ENCODE measurements at places on chromosomes 16 and 17.
A peak's percentile ranks its signal among the peaks of the same experiment; 100 is the strongest.

GRCh38 chr16:84009282-84009681, 33.3 kb downstream of the SLC38A8 start:
- H3K4me1 ChIP-seq, result peaks cover 5% of the 10 kb centered on the region
- no peak for DNase-seq
- no peak overlapping the region for H3K27ac ChIP-seq
- H3K4me3 ChIP-seq, result no peak overlapping the region

GRCh38 chr17:68694791-68695485, 93.8 kb upstream of the FAM20A start:
- no peaks in the 10 kb centered on the region for H3K27me3 ChIP-seq
- H3K4me3 ChIP-seq, result no peak overlapping the region
- no peaks in the 10 kb centered on the region for H3K36me3 ChIP-seq
- H3K4me1 ChIP-seq, result no peaks in the 10 kb centered on the region
- DNase-seq, result no peak

- H3K27me3 ChIP-seq, result no peaks in the 10 kb centered on the region
- no peak overlapping the region for H3K4me3 ChIP-seq
- DNase-seq, result no peak
- peaks cover 4% of the 10 kb centered on the region for H3K4me1 ChIP-seq
Observed at GRCh38 chr16:79612207-79612606, 11.7 kb upstream of the MAF start.

- H3K27ac ChIP-seq, result no peak overlapping the region
- H3K4me3 ChIP-seq, result no peak overlapping the region
- H3K36me3 ChIP-seq, result no peaks in the 10 kb centered on the region
- no peaks in the 10 kb centered on the region for H3K27me3 ChIP-seq
- no peaks in the 10 kb centered on the region for H3K4me1 ChIP-seq
Observed at GRCh38 chr17:31738067-31738466, 121.0 kb downstream of the COPRS start.

- no peaks in the 10 kb centered on the region for H3K27me3 ChIP-seq
- DNase-seq, result no peak
- no peak overlapping the region for H3K27ac ChIP-seq
- no peak overlapping the region for H3K4me3 ChIP-seq
Observed at GRCh38 chr17:57672971-57673370, 72.1 kb downstream of the CCDC182 start.

- no peaks in the 10 kb centered on the region for H3K27me3 ChIP-seq
- no peak for DNase-seq
- no peak overlapping the region for H3K4me3 ChIP-seq
- H3K27ac ChIP-seq, result no peak overlapping the region
- peaks cover 22% of the 10 kb centered on the region for H3K36me3 ChIP-seq
Observed at GRCh38 chr16:85078226-85078625, 34.0 kb downstream of the CIBAR2 start.

DNA sequence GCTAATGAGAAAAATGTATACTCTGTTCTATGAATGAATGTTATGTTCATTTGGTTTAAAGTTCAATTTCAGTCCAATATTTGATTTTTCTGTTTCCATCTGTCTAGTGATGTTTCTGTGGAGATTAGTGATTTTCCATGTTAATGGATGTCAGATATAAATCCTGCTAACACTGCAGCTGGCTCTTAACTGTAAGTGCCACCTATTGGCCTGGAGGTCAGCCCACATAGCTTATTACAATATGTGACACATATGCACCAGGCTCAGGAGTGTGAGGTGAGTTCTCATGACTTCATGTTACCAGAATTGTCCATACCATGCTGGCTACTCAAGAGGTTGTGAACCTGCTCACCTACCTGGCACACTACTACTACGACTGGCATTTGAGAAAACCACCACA, 17.1 kb downstream of the ATF7IP2 start:
- H3K27me3 ChIP-seq, result no peaks in the 10 kb centered on the region
- no peak overlapping the region for H3K27ac ChIP-seq
- H3K4me1 ChIP-seq, result peaks cover 13% of the 10 kb centered on the region

- no peak for DNase-seq
- no peak overlapping the region for H3K4me3 ChIP-seq
- H3K4me1 ChIP-seq, result peaks cover 25% of the 10 kb centered on the region
- peaks cover 6% of the 10 kb centered on the region for H3K36me3 ChIP-seq
Observed at GRCh38 chr17:2705263-2705662, 6.3 kb downstream of the CLUH start.

- no peaks in the 10 kb centered on the region for H3K27me3 ChIP-seq
- no peak for DNase-seq
- H3K4me3 ChIP-seq, result no peak overlapping the region
Observed at GRCh38 chr16:17556276-17557052, 85.7 kb upstream of the XYLT1 start.

DNA sequence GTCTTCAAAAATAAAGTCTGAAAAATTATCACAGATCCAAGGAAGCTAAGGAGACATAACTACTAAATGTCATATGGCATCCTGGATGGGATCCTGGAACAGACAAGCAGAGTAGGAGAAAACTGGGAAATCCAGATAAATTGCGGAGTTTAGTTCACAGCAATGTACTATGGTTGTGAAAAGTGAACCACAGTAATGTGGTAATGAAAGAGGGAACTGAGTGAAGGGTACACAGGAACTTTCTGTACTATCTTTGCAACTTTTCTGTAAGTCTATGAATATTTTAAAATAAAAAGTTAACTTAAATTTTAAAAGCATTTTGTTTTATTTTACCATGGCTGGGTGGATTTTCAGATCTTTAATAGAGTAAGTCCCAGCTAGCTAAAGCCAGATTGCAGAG, 16.3 kb downstream of the SLFN12L start:
- no peak overlapping the region for H3K27ac ChIP-seq
- H3K27me3 ChIP-seq, result no peaks in the 10 kb centered on the region
- no peak for DNase-seq
- H3K4me1 ChIP-seq, result peaks cover 86% of the 10 kb centered on the region
- no peak overlapping the region for H3K4me3 ChIP-seq

- no peak for DNase-seq
- H3K27ac ChIP-seq, result no peak overlapping the region
- H3K4me1 ChIP-seq, result peaks cover 7% of the 10 kb centered on the region
- H3K27me3 ChIP-seq, result no peaks in the 10 kb centered on the region
- H3K4me3 ChIP-seq, result no peak overlapping the region
Observed at GRCh38 chr17:48037838-48038323, 284 bp upstream of the COPZ2 start.

- no peaks in the 10 kb centered on the region for H3K36me3 ChIP-seq
- peak overlapping the region; percentile 88 for H3K27ac ChIP-seq
- DNase-seq, result no peak
- no peaks in the 10 kb centered on the region for H3K27me3 ChIP-seq
- peaks cover 40% of the 10 kb centered on the region for H3K4me1 ChIP-seq
Observed at GRCh38 chr16:1707193-1707790, 1.3 kb downstream of the MAPK8IP3 start.

GRCh38 chr17:49180303-49180702, 30.1 kb downstream of the GNGT2 start:
- H3K4me1 ChIP-seq, result peaks cover 4% of the 10 kb centered on the region
- no peaks in the 10 kb centered on the region for H3K27me3 ChIP-seq
- no peaks in the 10 kb centered on the region for H3K36me3 ChIP-seq
- DNase-seq, result peak; percentile 57

GRCh38 chr17:18248300-18248731, 10.2 kb downstream of the FLII start:
- H3K4me3 ChIP-seq, result no peak overlapping the region
- DNase-seq, result peak; percentile 68
- H3K4me1 ChIP-seq, result no peaks in the 10 kb centered on the region
- H3K27ac ChIP-seq, result no peak overlapping the region

DNA sequence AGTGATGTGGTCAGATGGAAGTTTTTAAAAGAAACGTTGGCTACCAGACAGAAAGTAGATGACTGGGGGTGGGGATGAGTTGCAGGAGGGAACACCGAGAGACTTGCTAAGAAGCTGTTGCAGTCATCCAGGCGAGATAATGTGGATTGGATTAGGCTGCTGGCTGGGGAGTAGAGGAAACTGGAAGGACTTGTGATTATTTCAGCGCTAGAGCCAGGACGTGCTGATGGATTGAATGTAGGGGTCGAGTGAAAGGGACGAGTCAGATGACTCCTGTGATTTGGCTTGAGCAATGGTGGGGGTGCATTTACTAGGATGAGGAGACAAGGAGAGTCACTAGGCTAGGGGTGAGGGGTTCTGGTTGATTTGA, 88.5 kb downstream of the CLEC16A start:
- H3K4me1 ChIP-seq, result no peaks in the 10 kb centered on the region
- H3K27me3 ChIP-seq, result no peaks in the 10 kb centered on the region
- H3K36me3 ChIP-seq, result peaks cover 11% of the 10 kb centered on the region
- H3K27ac ChIP-seq, result no peak overlapping the region
- no peak for DNase-seq

DNA sequence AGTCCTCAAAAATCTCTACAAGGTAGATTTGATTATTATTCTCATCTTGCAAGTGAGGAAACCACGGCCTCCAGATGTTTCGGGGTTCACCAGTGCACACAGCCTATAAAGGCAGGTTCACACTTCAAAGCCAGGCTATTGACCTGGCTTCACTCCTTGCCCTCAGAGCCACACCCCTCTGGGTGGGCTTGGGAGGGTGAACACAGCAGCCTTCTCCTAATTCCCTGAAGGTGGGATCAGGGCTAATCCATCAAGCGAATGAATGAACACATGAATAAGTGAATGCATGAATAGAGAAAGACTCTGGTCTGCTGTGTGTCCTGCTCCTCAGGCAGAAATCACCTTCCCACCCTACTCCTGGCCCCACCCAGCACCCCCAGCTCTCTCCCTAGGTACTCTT, 139.0 kb downstream of the CYLD start:
- no peak for DNase-seq
- no peak overlapping the region for H3K4me3 ChIP-seq
- no peak overlapping the region for H3K27ac ChIP-seq
- H3K4me1 ChIP-seq, result no peaks in the 10 kb centered on the region
- H3K27me3 ChIP-seq, result no peaks in the 10 kb centered on the region
- no peaks in the 10 kb centered on the region for H3K36me3 ChIP-seq

GRCh38 chr17:48295362-48296288, 134.4 kb downstream of the SKAP1 start:
- no peaks in the 10 kb centered on the region for H3K27me3 ChIP-seq
- peak; percentile 22 for DNase-seq
- peaks cover 66% of the 10 kb centered on the region for H3K4me1 ChIP-seq
- H3K4me3 ChIP-seq, result peak overlapping the region; percentile 21
- peaks cover 7% of the 10 kb centered on the region for H3K36me3 ChIP-seq

- H3K4me1 ChIP-seq, result no peaks in the 10 kb centered on the region
- no peaks in the 10 kb centered on the region for H3K27me3 ChIP-seq
- no peak for DNase-seq
- H3K4me3 ChIP-seq, result no peak overlapping the region
- no peaks in the 10 kb centered on the region for H3K36me3 ChIP-seq
Observed at GRCh38 chr16:6284731-6285130, 1047.9 kb upstream of the RBFOX1 start.

GRCh38 chr16:22417019-22417418, 42.6 kb upstream of the CDR2 start:
- H3K4me3 ChIP-seq, result no peak overlapping the region
- H3K4me1 ChIP-seq, result no peaks in the 10 kb centered on the region
- H3K36me3 ChIP-seq, result peaks cover 9% of the 10 kb centered on the region
- H3K27ac ChIP-seq, result no peak overlapping the region
- no peak for DNase-seq

- no peaks in the 10 kb centered on the region for H3K36me3 ChIP-seq
- no peak overlapping the region for H3K27ac ChIP-seq
- no peak overlapping the region for H3K4me3 ChIP-seq
- no peaks in the 10 kb centered on the region for H3K4me1 ChIP-seq
- peaks cover 4% of the 10 kb centered on the region for H3K27me3 ChIP-seq
- peak; percentile 13 for DNase-seq
Observed at GRCh38 chr17:74176546-74177001, 26.9 kb upstream of the RPL38 start.

- H3K4me1 ChIP-seq, result peaks cover 3% of the 10 kb centered on the region
- no peak overlapping the region for H3K4me3 ChIP-seq
- DNase-seq, result no peak
- no peaks in the 10 kb centered on the region for H3K36me3 ChIP-seq
- H3K27ac ChIP-seq, result no peak overlapping the region
Observed at GRCh38 chr17:77596491-77597417, 361.7 kb upstream of the TNRC6C start.

DNA sequence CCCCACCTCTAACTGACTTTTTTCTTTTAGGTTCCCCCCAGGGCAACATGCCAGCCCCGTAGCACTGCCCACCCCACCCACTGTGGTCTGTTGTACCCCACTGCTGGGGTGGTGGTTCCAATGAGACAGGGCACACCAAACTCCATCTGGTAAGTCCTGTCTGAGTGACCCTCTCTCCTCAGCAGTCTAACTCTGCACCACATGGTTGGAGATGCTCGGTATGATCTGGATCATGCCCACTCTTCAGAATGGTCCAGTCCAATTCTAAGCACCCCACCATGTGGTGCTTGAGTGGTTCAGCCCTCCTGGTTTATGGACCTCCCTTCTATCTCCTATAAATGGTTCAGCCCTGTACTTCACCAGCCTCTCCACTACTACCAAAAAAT, 5.9 kb downstream of the KDM6B start:
- peak; percentile 37 for DNase-seq
- peaks cover 56% of the 10 kb centered on the region for H3K4me1 ChIP-seq
- no peaks in the 10 kb centered on the region for H3K36me3 ChIP-seq
- peak overlapping the region; percentile 99 for H3K27ac ChIP-seq
